ENCODE measurements at places on chromosomes 16 and 17.

DNA sequence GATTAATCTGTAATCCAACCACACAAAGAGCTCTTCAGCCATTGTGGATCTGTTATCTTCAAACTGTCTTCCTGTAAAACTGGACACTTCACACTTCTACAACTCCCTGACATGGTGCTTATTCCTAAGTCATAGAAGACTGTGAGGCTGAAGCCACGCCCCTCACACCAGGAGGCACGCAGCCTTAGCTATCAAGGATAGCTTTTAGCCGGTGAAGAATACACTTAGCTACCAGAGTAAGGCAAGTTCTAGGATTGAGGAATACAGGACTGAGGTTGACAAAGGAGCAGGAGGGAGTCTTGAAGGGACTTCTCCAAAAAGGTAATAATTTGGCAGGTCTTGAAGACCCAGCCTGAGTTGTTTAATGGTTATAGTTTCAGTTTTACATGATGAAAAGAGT is 79.8 kb upstream of the GAS7 start:
- DNase-seq: no peak

DNA sequence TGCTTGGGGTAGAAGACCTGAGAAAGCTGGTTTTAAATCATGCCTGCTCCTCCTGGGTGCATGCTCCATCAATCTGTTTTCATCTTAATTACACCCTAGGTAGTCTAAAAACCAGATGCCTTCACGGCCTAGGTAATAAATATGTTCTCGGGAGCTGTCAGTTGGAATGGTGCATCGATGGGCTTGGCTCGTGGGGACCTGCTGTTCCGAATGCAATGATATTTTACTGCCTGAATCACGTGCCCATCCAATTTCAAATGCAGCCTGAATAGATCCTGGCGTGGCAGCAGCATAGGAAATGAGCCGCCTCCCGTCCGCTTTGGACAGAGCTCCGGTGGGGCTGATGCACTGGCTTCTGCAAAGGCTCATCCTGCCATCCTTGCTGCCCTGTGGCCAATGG is 18.8 kb upstream of the FAAP100 start:
- no peak for DNase-seq

DNA sequence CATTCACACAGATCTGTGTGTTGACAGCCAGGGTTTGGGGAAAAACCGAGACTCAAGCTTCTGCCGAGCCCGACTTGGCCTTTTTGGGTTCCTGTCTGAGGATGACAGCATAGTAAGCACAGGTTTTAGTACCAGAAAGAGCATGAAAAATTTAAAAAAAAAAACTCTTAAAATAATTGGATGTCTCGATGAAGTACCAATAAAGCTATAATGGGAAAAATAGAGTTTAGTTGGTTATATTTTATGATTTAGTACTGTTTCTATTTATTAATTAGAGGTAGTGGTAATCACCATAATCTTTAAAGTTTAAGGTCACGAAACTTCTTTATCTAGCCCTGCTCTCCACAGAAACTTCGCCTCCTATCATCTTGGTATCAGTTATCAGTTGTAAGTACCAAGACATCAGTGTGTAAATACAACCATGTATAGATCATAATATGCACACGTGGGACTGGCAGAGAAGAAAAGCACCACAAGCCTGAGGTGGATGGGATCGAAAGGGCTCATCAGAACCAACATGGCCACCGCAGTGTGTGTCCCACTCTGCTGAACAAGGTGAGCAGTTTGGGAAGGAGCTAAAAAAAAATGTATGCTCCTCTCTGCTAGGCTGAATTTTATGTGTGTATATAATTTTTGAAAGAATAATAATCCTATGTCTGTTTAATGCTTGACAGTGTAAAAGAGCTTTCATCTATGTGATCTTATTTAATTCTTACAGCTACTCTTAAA is 14.4 kb upstream of the EEF2K start:
- DNase-seq: no peak

DNA sequence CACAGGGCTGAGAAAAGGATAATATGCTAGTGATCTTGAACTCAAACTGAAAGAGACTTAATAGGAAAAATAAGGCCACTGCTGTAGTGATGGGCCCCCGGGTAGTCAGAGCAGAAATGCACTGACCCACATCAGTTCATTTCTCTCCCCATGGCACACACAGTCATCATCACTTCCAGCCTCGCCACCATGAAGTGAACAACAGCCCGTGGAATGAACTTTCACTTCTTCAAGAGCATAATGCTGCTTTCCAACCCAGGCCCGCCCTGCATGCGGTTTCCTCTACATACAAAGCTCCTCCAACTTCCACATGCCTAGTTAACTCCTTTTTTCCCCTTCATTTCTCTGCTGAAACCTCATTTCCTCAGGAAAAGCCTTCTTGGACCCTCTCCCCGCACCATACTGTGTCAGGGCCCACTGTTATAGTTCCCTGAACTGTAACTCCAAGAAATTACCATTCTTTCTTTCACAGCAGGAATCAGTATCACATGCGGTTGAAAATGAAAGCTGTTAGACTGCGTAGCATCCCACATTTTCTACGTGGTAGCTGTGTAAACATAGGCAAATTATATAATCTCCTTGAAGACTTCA is 65.8 kb upstream of the SMIM36 start:
- no peak for DNase-seq

DNA sequence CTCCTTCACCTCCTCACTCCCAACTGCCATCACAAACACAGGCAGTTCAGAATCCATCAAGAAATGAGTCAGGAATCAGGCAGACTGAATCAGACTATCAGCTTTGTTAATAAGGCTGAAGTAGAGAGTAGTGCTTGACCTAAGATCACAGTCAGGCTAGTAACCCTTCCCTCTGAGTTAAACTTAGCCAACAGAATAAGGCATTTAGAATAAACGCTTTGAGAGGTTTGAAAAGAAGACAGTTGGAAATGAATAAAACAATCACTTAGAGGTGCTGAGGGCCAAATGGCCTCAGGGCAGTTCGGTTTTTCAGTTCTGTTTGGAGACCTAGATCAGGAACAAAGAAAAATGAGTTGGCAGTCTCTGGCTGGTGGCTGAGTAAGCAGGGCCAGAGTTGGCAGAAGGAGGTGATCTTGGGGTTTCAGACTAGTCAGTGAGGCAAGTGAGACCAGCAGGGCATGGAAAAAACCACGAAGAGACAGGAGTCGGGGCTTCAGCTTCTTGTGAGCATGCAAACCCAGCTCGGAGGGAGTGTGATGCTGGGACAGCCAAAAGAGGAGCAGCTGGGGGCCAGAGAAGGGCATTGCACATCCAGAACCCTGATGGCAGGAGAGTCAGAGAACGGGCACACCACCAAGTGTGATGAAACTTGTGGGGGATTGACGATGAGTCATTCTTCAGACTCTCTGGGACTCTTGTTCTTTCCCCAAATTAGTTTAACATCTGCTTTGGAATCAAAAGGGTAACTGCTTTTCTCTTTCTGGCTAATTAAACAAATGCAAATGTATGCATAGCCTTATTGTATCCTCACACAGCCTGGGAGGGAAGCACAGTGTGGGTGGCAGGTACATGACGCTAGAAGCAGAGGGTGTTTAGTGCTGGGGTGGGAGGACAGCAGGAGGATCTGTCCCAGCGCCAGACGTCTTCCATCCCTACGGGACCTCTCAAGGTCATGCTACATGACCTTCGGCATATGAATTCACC is 54.8 kb downstream of the SPECC1 start:
- DNase-seq: no peak

DNA sequence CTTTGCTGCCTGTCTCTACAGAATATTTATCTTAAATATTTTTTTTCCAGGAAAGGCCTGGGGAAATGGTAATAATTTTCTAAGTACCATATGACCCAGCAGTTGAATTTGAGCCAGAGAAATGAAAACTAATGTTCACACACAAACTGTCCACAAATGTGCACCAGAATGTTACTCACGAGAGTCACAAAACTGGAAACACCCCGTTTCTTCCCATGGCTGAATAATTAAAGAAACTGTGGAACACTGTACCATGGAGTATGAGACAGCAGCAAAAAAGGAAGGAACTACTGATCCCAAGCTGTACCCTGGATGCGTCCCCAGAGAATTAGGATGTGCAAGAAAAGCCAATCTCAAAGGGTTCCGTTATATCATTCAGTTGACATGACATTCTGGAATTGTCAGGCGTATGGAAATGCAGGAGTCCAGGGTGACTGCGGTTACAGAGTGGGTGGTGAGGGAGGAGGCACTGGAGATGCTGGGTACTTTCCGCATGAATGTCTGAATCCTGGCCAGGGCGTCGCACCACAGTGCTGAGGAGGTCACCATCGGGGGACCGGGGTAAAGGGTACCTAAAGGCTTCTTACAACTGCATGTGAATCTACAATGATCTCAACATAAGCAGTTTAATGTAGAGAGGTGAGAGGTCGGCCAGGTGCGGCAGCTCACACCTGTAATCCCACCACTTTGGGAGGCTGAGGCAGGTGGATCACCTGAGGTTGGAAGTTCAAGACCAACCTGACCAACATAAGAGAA is 34.5 kb downstream of the USP22 start:
- no peak for DNase-seq

DNA sequence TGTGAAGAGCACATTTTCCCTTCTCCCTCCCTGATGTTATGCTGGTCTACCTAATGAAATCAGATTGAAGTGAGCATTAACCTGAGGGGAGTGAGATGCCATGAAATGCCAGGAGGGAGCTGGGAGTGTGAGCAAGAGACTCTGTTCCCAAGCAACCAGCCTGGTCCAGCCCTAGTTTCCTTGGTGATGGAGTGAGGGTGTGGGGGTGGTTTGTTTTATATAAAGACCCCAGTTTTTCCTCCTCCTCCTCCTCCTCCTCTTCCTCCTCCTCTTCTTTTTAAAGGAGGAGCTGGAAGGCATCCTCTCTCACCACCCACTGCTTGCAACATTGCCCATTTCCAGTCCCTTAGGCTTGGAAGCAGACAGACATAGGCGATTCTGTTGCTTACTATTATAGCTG is 97.1 kb downstream of the DNAH3 start:
- no peak for DNase-seq

DNA sequence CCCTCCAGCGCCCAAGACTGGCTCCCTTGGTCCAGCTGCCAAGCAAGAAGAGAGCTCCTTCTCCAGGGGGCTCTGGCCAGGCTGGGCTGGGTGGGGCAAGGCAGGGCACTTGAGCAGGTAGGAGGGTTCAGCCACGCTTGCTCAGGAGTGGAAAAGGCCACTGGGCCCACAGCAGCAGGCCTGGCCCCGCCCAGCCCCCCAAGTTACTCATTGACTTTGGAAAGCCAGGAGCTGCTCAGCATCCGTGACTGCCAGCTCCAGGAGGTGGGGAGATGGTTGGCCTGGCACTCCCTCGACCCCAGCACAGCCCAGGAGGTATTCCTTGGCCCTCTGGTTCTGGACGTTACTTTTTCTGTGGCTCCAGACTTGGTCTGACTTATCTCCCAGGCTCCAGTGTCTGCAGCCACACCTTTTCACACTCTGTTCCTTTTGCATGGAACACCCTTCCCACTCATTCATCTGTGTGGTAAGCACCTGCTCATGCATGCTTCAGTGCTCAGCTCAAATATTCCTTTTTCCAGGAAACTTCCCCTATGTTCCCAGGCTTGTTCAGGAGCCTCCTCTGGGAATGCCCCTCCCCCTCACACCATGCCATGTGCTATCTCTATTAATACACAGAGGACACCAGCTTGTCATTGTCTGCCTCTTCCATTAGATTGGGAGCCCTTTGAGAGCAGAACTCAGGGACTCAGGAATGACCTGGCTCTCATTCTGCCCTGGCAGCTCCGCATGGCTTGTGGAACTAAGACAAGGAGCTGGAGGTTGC is at the start of gene CDH16:
Gene CDH16, minus strand, starts transcription at position 83 of the 766 bp plus-strand sequence. CDS start 820 bp downstream, outside the sequence.
- no peak for DNase-seq

GRCh38 chr16:26457095-26457494 is 609.6 kb upstream of the C16orf82 start:
- no peak for DNase-seq

- no peak for DNase-seq
Measured at GRCh38 chr17:72113751-72114150, 7.1 kb upstream of the SOX9 start.

- DNase-seq: peak; percentile 37
Measured at GRCh38 chr17:63445571-63445953, 544 bp downstream of the CYB561 start.

DNA sequence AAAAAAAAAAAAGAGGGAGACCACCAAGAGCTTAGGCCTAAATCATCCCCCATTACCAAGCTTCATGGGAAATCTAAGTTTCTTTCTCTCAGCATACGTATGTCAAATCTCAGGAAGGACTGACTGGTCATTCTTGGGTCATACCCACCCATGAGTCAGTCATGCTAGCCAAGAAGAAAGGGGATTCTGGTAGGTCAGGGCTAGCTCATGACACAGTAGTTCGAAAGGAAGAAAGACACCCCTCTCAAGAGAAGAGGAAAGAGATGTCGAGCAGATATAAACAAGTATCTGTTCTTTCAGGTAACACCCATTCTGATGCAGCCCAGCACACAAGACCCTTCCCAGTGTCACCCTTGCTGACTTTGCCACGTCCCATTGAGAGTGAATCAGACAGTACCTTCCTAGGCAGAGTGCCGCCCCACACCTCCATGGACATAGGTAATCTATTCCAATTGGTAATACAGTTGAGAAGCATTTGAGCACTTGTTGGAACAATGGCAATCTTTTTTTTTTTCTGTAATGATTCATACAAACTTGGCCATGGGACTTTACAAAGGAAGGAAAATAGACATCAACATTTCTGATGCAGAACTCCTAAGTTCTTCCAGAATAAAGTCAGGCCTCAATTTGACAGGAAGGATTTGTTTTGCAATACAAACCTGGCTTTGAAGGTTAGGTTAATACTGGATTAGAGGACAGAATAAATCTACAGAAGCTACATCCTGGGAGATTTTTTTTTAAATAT is 38.2 kb downstream of the COPRS start:
- DNase-seq: no peak

GRCh38 chr17:39701012-39701783 is 1.3 kb downstream of the ERBB2 start:
- DNase-seq: no peak

- no peak for DNase-seq
Measured at GRCh38 chr17:1042486-1042885, 45.6 kb downstream of the TIMM22 start.

- no peak for DNase-seq
Measured at GRCh38 chr16:56851671-56852400, 13.2 kb upstream of the SLC12A3 start.

GRCh38 chr17:10772425-10773380 is 31.2 kb downstream of the TMEM238L start:
- peak; percentile 8 for DNase-seq

DNA sequence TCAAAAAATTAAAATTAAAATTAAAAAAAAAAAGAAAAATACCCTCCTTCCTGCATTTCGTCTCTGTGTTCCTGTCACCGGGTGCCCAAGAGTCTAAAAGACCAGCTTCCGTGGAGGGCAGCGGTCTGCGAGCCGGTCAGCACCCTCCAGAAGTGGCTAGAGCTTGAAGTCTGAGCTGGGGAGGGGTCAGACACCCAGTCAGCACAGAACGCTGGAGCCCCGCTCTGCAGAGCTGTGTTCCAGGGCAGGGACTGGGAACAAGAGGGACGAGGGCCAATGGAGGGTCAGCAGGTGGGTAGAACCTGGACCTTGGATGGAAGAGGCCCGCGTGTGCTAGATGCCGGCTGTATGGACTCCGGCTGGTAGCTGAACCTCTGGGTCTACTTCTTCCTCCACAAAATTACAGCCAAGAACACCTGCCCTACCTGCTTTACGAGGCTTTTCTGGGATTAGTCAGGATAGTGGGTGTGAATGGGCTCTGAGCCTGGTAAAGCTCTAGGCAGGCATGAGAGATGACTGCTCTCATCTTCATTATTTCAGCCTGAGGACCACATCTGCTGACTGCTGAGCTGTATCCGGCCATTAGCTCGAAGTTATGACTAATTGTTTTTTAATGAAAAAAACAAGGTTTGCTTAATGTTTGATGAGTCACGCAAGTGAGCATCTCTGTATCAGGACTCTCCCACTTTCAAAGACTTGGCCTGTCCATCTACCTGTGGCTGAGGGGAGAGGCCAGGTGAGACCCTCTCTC is 5.9 kb downstream of the TRPV1 start:
- DNase-seq: no peak

Measured in stimulated activated CD8-positive, alpha-beta memory T cell treated with anti-CD3 and anti-CD28 coated beads, Interleukin-4, amount 100 ng/mL, for 4 hours (primary cell).